ENCODE measurements at places on chromosomes 1 and 21.

DNA sequence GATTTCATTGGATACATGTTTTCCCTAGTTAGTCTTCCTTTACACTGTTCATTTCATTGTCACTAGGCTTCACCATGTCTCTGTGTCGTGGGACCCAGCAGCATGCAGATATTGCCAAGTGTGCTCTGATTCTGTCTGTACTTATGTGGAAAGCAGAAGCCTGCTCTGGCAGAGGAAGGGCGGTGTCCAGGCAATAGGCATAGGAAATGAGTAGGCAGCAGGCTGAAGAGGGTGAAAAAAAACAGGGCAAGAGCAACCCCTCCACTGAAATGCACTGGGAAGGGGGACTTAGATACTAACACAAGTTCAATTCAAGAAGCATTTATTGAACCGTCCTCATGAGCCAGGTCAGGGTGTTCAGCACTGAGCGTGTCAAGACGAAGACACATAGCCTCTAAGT lies 85.2 kb upstream of the VAV3 start:
- DNase-seq, result no peak

DNA sequence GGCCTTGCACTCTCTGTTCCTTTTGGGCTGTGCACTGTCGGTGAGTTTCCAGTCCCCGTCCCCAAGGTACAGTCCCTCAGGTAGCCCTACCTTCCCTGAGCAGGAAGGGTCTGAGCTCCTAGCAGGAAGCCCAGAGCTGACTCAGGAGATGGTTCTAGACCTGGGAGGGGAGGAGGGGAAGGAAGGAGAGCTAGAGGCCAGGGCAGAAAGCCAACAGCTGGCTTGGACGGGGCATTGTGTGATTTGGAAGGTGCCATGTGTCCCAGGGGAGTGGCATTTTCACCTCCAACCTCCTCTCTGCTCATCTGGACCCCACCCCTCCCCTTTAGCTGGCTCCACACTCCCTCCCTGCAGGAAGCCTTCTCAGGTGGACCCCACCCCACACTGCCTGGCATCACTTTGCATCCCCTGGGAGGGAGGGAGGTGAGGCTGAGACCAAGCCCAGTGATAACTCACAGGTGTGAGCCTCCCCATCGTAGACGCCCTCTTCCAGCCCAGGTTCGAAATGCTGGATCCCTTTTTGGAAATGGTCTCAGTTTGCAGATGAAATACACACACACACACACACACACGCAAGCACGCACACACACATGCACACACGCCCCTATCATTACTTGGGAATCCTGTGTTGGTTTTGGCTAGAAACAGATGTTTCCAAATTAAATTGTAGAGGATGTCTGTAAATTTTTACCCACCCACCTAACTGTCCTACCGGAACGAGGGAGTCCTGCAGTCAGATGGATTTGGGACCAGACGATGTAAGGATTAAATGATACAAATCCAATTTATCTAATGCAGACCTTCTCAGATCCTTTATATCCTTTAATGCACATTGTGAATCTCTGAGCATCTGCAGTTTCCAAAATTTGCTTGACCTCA lies 19.7 kb upstream of the IFNLR1 start:
- DNase-seq, result no peak

- no peak for DNase-seq
Measured at GRCh38 chr1:5768014-5768413, 224.2 kb downstream of the NPHP4 start.

- no peak for DNase-seq
Measured at GRCh38 chr1:11558871-11559590, 80.1 kb downstream of the DISP3 start.

DNA sequence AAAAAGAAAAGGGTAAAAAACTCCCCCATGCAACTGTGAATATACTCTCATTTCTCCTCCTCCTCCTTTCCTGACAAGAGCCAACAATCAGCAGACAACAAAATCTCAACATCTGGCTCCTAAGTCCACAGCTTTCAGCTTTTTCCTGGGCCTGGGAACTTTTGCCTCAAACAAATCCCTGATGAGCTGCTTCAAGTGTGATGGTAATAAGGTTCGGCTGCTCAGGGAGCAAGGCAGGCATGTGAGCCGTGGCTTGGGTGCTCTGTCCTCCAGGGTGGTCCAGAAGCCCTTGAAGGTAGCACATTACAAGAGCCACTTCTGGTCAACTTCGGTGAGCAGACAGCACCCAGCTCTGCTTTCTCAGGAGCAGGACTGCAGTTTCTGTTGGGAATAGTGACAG lies 46.3 kb downstream of the ITPKB start:
- DNase-seq, result no peak

DNA sequence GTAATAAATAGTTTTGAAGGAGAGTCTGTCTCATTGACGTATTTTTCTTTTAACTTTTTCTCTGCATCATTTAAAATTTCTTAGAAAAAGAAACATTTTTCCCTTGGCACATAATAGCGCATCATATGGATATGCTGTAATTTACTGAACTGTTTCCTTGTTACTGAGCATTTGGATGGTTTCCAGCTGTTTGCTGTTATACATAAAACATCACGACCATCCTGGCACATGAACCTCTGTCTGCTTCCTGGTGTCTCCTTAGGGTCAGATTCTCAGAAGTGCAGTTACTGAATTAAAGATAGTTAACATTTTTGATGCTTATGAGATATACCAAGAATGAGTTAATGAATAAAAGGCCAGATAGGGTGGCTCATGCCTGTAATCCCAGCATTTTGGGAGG lies 67.2 kb downstream of the BACE2 start:
- no peak for DNase-seq

- no peak for DNase-seq
Measured at GRCh38 chr1:207124389-207124788, 20.4 kb downstream of the C4BPA start.
